SHP77 treated with DMSO at 0.1 percent for 48 hours (cell line): ENCODE measurements at places on chromosomes 5 and 9.

GRCh38 chr9:107528686-107529085 is 39.1 kb upstream of the KLF4 start:
- DNase-seq: no peak

- DNase-seq: no peak
These were observed 72.2 kb downstream of the SHB start for GRCh38 chr9:37996819-37997217.

- DNase-seq: no peak
These were observed 59.1 kb downstream of the JMY start for GRCh38 chr5:79295029-79295428.

GRCh38 chr9:129175825-129176633 is 2.0 kb downstream of the IER5L start:
- DNase-seq: peak; percentile 46

- DNase-seq: no peak
These were observed 193.0 kb downstream of the RFX3 start for GRCh38 chr9:3332802-3333201.

DNA sequence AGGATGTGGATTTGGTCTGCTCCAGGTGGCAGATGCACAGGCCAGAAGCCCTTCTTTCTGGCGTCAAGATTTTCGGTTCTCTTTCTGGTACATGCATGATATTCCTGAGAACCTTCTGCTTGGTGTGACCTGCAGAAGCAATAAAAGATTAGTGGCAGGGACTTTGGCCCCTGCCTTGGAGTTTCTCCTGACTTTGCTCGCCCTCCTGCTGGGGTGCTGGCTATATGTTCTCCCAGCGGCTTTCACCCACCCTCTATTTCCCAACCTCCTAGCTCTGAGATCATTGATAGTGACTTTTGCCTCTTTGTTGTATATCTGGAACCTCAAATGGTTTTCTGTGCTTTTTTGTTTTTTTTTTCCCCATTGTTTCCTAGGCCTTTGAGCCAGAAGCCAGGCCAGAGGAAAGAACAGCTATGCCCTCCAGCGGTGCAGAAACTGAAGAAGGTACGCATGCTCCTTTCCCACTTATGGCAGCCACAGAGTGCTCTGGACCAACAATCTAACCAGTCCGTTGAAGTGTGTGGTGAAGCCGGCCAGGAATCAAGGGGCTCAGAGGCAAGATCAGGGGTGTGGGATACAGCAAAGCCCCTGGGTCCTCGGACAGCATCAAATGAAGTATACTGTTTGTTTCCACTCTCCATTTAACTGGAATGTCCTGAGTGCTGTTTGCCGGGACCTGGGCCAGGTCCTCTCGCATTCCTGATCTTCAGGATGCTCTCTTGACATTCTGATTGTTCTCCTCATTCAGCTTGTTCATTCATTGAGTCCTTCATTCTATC is 154.5 kb downstream of the ARHGEF28 start:
- DNase-seq: no peak

DNA sequence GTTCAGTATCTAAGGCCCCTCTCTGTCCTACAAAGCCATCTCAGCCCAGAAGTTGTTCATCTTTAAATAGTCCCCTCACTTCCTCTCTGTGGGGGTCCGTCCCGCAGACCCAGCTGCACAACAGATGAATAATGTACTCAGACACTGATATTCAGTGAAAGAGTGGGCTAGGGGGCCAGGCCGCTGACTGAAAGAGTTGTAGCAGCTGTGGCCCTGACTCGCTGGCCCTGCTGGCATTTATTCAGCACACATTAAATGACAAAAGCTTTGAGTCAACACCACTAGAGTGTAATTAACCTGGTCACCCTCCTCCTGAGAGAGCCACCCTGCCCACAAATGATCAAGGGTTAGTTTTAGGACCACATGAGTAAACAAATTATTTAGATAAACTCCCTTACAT is 76.3 kb downstream of the MED10 start:
- DNase-seq: no peak

DNA sequence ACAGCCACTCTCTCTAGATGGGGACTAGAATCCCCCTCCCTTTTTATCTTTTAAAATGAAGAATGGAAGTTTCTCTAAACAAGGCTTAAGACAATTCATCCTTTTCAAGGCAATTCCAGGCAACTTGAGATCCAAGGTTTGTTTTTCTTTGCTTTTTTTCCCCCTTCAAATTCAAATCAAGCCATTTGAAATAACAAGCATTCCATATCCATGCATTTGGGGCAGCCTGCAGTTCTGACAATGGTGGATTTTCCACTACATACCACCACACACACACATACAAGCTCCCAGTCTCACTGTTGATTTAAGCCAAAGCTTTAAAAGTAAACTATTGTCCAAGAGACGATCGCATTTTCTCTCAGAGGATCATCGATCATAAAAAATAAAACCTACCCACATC is 424 bp downstream of the INSYN2B start:
- no peak for DNase-seq

GRCh38 chr5:149422366-149423048 is 43.4 kb upstream of the IL17B start:
- peak; percentile 21 for DNase-seq

- DNase-seq: no peak
These were observed 58.0 kb downstream of the ZNF510 start for GRCh38 chr9:96719921-96720320.

- DNase-seq: no peak
These were observed 227.3 kb upstream of the TBCA start for GRCh38 chr5:78003450-78003849.

DNA sequence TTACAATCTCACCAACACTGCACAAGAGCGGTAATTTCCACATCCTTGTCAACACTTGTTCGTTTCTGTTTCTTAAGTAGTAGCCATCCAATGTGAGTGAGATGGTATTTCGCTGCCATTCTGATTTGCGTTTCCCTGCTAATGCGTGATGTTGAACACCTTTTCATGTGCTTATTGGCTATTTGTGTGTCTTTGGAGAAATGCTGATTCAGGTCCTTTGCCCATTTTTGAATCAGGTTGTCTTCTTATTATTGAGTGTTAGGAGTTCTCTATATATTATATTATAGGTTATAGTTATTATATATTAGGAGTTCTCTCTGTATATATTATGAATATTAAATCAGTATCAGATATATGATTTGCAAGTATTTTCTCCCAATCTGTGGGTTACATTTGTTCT is 59.9 kb upstream of the IRX4 start:
- no peak for DNase-seq

GRCh38 chr9:69121155-69122081 is 52.7 kb upstream of the TJP2 start:
- no peak for DNase-seq

DNA sequence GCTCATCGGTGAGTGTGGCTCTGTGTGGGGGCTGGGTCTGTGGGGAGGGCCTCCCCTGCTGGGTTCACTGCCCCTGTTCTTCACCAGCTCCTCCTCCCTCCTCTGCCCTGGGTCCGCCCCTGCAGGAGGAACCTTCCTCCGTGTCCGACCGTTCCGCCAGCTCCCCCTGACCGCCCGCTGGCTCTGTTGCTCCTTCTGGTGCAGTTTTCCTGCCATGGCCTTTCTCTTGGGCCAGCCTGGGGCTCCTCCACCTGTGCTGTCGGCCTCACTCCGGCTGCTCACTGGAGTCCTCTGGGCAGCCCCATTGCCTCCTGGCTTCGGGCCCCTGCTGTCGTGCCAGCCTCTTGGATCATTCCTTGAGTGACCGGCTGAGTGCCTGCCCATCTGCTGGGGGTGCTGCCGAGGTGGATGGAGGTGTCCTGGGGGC is 12.3 kb downstream of the RNU6ATAC start:
- no peak for DNase-seq

DNA sequence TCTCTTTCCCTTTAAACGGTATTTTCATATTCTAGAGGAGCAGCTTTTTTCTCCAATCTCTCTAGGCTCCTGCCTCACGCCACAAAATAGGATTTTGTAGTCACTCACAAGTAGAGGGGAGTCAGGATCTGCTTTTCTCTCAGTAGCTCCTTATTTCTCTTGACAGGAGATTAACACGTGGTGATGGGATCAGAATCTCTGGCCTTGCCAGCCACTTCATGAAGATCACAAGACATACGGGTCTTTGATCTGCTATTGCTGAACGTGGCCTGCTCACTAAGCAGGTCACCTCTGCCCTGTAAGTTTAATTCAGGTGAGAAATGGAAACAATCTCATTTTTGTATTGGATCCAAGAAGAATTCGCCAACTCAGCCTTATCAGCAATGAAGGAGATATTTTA is 257.5 kb downstream of the DIRAS2 start:
- DNase-seq: no peak

DNA sequence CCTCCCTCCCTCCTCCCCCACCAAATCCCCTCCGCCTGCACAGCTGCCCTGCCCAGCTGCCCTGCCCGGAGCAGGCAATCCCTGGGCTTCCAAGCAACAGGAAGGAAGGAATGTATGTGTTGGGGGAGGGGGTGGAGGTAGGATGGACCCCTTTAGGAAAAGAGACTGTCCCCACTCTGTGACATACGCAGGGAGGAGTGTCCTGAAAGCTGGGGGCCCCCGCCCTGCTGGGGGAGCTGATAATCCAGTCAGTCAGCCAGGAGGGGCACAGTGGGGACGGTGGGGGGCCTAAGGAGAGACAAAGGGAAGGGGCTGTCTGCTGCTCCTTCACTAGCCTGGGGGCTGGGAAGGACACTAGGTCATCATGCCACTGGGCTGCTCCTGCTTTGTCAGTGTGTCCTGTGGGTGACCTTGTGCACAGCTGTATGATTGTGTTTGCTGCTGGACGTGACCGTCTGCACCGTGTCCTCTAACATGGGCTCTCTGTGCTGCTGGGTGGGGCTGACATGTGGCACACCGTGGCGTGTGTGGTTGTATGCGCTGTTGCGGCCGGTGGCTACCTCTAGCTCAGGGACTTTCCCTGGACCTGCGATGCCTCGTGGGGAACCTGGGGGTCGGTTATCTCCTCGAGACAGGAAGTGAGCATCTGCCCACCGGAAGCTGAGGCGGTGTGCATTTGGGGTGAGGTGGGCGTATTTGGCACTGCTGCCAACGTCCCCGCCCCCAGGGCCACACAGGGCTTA is 3.0 kb downstream of the N4BP3 start:
- no peak for DNase-seq

DNA sequence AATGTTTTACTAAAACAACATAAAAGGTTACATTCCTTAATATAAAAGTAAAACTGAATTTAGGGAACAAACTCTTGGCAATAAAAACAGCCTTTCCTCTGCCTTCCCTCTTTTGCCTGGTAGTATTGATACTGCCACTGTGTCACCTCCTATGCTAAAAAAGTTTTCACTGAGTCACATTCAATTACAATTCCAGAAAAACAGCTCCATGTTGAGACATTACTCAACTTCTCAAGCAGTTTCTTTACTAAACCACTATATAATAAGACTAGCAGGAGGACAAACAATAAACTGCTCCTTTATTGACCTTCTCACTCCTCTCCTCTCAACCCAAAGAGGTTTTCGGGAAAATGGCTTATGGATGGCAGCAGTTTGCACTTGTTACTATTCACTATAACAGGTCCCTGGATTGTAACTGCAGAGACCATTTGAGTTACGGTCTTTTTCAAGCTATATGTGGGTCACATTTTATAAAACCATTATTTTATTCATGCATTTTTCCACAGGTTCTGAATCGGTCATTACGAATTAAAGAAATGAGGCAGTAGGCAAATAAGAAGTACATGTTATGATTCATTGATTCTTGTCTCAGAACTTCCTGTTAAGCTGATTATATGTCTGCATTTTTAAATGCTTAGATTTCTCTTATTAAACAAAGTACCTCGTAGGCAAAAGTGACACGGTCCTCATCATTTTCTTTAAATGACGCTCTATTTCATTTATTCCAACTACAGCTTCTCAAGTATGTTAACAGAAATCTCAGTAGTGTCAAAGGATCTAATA is 2.1 kb downstream of the ZDHHC21 start:
- no peak for DNase-seq

DNA sequence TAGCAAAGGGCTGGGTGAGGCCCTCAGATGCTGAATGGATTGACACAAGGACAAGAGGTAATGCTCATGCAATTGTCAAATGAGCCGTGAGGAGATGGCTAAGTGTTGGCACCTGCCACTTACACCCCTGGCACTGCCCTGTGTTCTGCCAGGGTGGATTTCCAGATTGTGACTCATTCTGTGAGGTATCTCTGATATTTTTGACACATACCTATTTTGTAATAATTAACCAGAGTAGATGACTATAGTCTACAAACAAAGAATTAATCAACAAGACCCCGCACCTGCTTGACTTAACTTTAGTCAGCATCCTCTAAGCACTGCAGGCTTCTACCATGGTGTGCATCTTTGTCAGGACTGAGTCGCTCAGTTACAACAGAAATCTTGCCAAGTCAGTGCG is 200.8 kb downstream of the DIRAS2 start:
- no peak for DNase-seq

DNA sequence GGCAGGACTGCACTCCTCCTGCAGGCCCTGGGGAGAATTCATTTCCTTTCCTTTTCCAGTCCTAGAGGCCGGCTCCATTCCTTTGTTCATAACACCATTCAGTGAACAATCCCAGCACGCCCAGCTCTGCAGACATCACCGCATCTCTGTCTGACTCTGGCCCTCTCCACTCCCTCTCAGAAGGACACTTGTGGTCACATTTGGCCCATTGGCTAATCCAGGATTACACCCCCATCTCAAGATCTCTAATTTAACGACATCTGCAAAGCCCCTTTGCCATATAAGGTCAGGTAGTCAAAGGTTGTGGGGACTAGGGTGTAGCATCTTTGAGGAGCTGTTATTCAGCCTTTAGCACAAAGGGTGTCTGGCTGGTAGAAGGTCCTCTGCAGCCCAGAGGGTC is 185.0 kb upstream of the DAP start:
- DNase-seq: no peak
